ENCODE measurements at places on chromosomes 4 and X.

- DNase-seq: no peak
These were observed 133.7 kb downstream of the FAM53A start for GRCh38 chr4:1550122-1551070.

DNA sequence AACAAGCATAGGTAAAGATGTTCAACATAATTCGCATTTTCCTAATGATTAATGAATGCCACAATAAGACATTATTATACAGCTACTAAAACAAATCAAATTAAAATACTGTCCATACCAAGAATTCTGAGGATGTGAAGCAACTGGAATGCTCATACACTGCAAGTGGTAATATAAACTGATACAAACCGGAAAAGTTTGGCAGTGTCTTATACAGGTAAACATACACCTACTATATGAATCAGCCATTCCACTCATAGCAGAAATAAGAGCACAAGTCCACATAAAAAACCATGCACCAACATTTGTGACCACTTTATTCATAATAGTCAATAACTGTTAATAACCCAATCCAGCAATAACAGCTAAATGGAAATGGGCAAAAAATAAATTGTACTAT, 79.3 kb downstream of the FBXW7 start:
- no peak for DNase-seq

- DNase-seq: no peak
These were observed 2.6 kb upstream of the HPGDS start for GRCh38 chr4:94345266-94345665.

GRCh38 chr4:115234405-115235093, 121.1 kb upstream of the NDST4 start:
- no peak for DNase-seq
